ENCODE measurements at places on chromosomes 11 and 22. TPM values are rescaled to one million over a fixed set of nuclear protein-coding genes. Genes with fewer than 3 reads are reported as not detected.

Gene CARD16
- 2.0 TPM for total RNA-seq

DNA sequence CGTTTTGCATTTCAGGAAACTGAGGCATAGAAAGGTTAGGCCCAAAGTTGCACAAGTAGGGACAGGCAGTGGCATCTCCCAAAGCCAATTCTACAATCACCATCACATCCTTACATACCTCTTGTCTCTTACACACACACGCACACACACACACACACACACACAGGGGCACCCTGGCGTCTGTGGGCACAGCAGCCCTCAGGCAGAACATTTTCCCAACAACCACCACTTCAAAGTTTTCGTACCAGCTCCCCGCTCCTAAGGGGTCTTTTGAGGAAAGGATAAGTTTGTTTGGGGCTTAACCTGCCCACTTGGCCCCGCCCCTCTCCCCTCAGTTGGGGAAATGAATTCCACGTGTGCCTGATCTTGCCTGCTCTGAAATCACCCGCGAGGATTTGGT is 14.7 kb upstream of the LRRC32 start:
- H3K4me1 ChIP-seq: peaks cover 13% of the 10 kb centered on the region
- H3K27ac ChIP-seq: no peak overlapping the region
- DNase-seq: no peak
- H3K36me3 ChIP-seq: no peaks in the 10 kb centered on the region

DNA sequence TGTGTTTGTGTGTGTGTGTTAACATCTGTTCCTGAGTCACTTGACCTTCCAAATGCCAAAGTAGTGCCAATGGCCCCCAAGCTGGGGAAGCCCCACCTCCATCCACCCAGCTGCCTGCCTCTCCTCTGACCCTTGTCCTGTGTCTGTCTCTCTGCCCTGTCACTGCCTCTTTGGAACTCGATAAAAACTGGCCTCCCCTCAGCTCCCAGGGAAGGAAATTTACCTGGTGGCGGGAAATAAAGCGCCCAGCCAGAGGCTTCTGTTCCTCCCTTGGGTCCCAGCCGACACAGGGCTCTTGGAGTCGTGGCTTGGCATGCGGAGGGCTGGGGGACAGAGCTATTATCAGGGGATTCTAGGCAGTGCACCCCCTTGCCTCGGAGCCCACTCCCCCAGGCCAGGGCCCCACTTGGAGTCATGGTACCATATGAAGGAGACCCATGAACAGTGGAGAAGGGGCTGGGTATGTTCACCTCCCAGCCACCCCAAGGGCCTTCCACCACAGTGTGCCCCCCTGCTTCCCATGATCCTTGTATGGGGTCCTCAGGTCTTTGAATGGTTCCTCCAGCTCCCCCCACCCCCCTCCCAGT is 6.2 kb downstream of the KCNC1 start:
- DNase-seq: no peak
- no peaks in the 10 kb centered on the region for H3K4me1 ChIP-seq
- no peaks in the 10 kb centered on the region for H3K36me3 ChIP-seq
- peaks cover 14% of the 10 kb centered on the region for H3K27me3 ChIP-seq

GRCh38 chr11:10044618-10045017 is 249.4 kb downstream of the SBF2 start:
- H3K4me1 ChIP-seq: peaks cover 22% of the 10 kb centered on the region
- peaks cover 10% of the 10 kb centered on the region for H3K36me3 ChIP-seq
- DNase-seq: no peak
- H3K4me3 ChIP-seq: peak overlapping the region; percentile 20
- H3K27ac ChIP-seq: no peak overlapping the region

GRCh38 chr22:49936973-49937757 is 18.7 kb downstream of the CRELD2 start:
- no peaks in the 10 kb centered on the region for H3K36me3 ChIP-seq
- peaks cover 22% of the 10 kb centered on the region for H3K4me1 ChIP-seq
- no peak for DNase-seq
- H3K4me3 ChIP-seq: peak overlapping the region; percentile 49
- peak overlapping the region; percentile 54 for H3K27ac ChIP-seq

- no peak overlapping the region for H3K4me3 ChIP-seq
- H3K36me3 ChIP-seq: no peaks in the 10 kb centered on the region
- no peak overlapping the region for H3K27ac ChIP-seq
- no peaks in the 10 kb centered on the region for H3K27me3 ChIP-seq
- DNase-seq: peak; percentile 80
Observed at GRCh38 chr22:19886605-19887255, 32.1 kb upstream of the GNB1L start.

GRCh38 chr11:75463106-75463774 is 30.2 kb upstream of the KLHL35 start:
- H3K27ac ChIP-seq: no peak overlapping the region
- no peaks in the 10 kb centered on the region for H3K27me3 ChIP-seq
- H3K4me1 ChIP-seq: peaks cover 10% of the 10 kb centered on the region
- H3K4me3 ChIP-seq: no peak overlapping the region
- DNase-seq: no peak

Gene KCNJ1
- not detected for total RNA-seq

Gene CDC45
- 13.3 TPM for total RNA-seq

Gene FBLN1
- total RNA-seq: 127 TPM

GRCh38 chr11:88188932-88189253 is 13.7 kb upstream of the RAB38 start:
- H3K36me3 ChIP-seq: no peaks in the 10 kb centered on the region
- DNase-seq: no peak
- no peaks in the 10 kb centered on the region for H3K4me1 ChIP-seq
- H3K4me3 ChIP-seq: no peak overlapping the region

- H3K4me1 ChIP-seq: peaks cover 98% of the 10 kb centered on the region
- DNase-seq: no peak
- peaks cover 4% of the 10 kb centered on the region for H3K36me3 ChIP-seq
- H3K27ac ChIP-seq: peak overlapping the region; percentile 88
- no peaks in the 10 kb centered on the region for H3K27me3 ChIP-seq
Observed at GRCh38 chr11:128500493-128500892, 86.9 kb downstream of the ETS1 start.

Gene UPK3A
- total RNA-seq: not detected

GRCh38 chr11:41795004-41795403 is 335.6 kb upstream of the LRRC4C start:
- no peak overlapping the region for H3K27ac ChIP-seq
- no peak overlapping the region for H3K4me3 ChIP-seq
- H3K4me1 ChIP-seq: no peaks in the 10 kb centered on the region
- DNase-seq: no peak
- H3K36me3 ChIP-seq: no peaks in the 10 kb centered on the region

DNA sequence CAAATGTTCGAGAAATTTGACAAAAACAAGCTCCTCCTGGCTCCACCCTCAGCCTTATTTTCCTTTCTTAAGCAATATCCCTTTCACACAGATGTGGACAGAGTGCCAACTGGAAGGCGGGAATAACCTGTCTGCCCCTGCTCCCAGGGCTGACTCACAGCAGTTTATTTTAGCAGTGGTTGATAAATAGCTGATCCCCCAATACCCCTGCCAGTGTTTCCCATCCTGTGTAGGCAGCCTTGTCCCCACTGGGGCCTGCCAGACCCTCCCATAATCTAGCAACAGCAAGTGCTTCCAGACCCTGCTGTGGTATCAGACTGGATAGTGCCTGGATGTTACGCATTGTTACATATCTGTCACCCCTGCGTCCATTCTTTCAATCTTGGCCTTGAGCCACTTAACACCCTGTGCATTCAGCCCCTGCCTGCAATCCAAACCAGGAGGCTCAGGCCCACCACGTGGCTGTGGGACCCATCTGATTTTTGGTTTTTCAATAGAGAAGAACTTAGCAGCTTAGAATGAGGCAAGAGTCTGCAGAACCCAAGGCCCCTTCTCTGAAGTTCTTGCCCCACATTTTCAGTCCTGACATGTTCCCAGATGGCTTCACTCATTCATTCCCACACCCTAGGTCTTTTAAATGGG is 53.7 kb downstream of the PARVA start:
- H3K36me3 ChIP-seq: no peaks in the 10 kb centered on the region
- no peak for DNase-seq

Gene CACNA1I
- 0.08 TPM for total RNA-seq

Gene C2CD2L
- total RNA-seq: 13.2 TPM

GRCh38 chr11:14784230-14784629 is 107.8 kb downstream of the CYP2R1 start:
- H3K4me3 ChIP-seq: no peak overlapping the region
- no peaks in the 10 kb centered on the region for H3K4me1 ChIP-seq
- H3K36me3 ChIP-seq: no peaks in the 10 kb centered on the region
- no peak for DNase-seq
- no peak overlapping the region for H3K27ac ChIP-seq
- peaks cover 3% of the 10 kb centered on the region for H3K27me3 ChIP-seq

DNA sequence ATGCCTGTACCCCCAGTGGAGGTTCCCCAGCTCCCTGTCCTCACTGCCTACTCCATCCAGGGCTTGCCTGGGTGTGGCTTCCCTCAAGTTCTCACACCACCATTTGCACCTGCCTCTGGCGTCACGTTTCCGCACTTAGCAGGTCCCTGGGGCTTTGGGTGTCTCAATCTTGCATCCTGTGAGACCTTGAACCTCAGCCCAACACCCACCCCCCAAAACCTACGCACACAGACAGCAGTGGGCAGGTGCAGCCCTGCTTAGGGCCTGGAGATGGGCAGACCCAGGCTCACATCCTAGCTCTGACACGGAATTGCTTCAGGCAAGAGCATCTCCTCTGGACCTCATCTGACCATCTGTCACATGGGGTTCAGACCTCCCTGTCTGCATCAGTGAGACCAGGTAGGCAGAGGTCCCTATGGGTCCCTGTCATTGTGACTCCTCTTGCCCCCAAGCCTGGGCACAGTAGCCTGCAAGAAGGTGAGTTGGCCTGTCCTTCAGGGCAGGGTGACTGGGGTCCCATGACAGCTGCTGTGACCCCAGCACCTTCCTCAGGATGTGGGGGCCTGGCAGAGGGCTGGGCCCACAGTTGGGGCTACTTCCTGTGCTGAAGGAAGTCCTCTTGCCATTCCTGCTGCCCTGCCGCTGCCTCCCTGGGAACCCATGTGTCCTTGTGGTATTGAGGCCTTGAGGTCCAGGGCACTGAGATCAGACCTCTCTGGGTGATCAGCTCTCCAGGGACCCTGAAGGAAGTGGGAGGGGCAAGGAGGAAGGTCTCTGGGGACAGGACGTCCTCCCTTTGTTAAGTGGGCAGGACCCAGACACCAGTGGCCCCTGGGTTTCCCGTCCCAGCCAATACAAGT is 2.0 kb downstream of the SIPA1 start:
- H3K4me3 ChIP-seq: no peak overlapping the region
- peaks cover 10% of the 10 kb centered on the region for H3K36me3 ChIP-seq
- H3K27ac ChIP-seq: no peak overlapping the region
- no peaks in the 10 kb centered on the region for H3K27me3 ChIP-seq

DNA sequence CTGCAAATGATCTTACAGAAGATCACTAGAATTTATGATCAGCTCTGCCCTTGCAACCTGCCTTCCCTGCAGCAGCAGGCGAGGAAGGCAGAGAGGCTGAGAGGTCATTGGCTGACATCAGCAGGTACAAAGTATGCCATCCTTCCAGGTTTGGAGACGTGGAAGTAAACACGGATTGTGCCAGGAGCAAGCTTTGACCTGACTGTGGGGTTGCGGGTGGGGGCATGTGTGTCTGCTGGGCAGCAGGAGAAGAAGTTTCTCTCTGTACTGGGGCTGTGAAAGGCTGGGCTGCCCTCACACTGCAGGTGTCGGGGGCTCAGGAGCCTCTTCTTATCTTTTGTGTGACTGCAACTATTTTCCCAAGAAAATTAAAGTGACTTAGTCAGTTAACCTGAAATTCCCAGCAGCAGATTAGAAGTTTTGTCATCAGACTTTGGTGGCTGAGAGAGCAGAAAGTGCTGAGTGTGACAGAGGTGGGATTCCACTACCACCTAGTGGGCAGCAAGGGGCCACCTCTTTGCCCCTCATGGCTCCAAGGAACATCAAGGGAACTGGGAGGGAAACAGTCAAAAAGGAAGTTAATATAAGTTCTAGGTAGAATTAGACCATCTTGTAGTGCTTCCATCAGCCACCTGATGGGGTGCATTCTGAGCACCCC is 565.9 kb downstream of the ETS1 start:
- H3K27ac ChIP-seq: no peak overlapping the region
- peaks cover 16% of the 10 kb centered on the region for H3K4me1 ChIP-seq
- H3K36me3 ChIP-seq: no peaks in the 10 kb centered on the region
- H3K27me3 ChIP-seq: no peaks in the 10 kb centered on the region

GRCh38 chr11:12794576-12795230 is 120.5 kb downstream of the TEAD1 start:
- peaks cover 5% of the 10 kb centered on the region for H3K36me3 ChIP-seq
- no peaks in the 10 kb centered on the region for H3K27me3 ChIP-seq
- H3K4me1 ChIP-seq: peaks cover 76% of the 10 kb centered on the region
- no peak overlapping the region for H3K4me3 ChIP-seq
- H3K27ac ChIP-seq: peak overlapping the region; percentile 68
- DNase-seq: no peak

Gene APOL4
- total RNA-seq: 0.12 TPM

DNA sequence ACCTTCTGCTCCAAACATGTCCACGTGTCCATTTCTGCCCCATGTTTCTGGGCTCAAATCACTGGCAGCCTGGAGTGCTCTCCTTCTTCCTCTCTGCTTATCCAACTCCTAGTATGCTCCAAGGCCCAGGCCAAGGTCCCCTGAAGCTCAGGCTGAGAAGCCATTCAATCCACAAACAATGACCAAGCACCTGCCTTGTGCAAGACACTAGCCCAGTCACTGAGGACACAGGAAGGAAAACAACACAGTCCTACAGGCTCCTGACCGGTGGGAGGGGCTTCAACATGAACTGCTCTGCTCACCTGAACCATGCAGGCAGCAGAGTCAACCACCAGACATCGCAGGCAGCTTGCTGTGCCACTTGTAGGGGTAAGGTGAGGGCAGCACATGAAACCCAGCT is 93.6 kb downstream of the RPL27A start:
- H3K27ac ChIP-seq: peak overlapping the region; percentile 62
- no peak overlapping the region for H3K4me3 ChIP-seq
- H3K36me3 ChIP-seq: peaks cover 7% of the 10 kb centered on the region
- DNase-seq: no peak
- peaks cover 84% of the 10 kb centered on the region for H3K4me1 ChIP-seq

Gene SMTN
- total RNA-seq: 58.1 TPM

Gene SLC6A5
- total RNA-seq: not detected

GRCh38 chr11:10496296-10496936 is 41.4 kb downstream of the AMPD3 start:
- H3K4me3 ChIP-seq: no peak overlapping the region
- DNase-seq: no peak
- H3K4me1 ChIP-seq: no peaks in the 10 kb centered on the region

Gene KLHL35
- 10.1 TPM for total RNA-seq

GRCh38 chr22:31344578-31345330 is 1.4 kb downstream of the PATZ1 start:
- no peaks in the 10 kb centered on the region for H3K27me3 ChIP-seq
- H3K27ac ChIP-seq: no peak overlapping the region
- DNase-seq: no peak
- H3K4me3 ChIP-seq: peak overlapping the region; percentile 72

GRCh38 chr11:118544647-118545010 is 13.6 kb downstream of the TMEM25 start:
- no peak overlapping the region for H3K4me3 ChIP-seq
- no peaks in the 10 kb centered on the region for H3K27me3 ChIP-seq
- DNase-seq: no peak
- peaks cover 11% of the 10 kb centered on the region for H3K36me3 ChIP-seq

Gene CSNK1E
- total RNA-seq: 126 TPM

DNA sequence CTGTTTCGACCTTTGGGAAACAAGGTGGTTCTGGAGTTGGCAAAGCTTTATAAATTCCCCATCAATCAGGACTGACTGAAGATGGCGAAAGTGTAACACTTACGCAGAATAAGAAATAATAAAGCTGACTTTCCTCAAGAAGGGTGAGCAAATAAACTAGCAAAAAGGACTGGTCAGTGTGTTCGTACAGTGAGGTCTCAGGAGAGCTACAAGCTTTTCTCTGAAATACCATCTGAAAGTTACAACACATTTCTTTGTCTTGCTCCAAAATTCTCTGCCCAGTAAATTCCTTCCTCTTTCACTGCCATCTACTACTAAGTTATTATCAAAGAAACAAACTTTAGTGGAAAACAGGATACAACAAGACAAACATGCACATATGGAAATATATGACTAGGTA is 13.4 kb downstream of the PITPNB start:
- peak overlapping the region; percentile 10 for H3K27ac ChIP-seq
- H3K4me1 ChIP-seq: peaks cover 16% of the 10 kb centered on the region
- no peaks in the 10 kb centered on the region for H3K27me3 ChIP-seq

Measured in chondrocyte (in vitro differentiated cells).